GM12891 (cell line): ENCODE measurements at places on chromosomes 11 and 22.

GRCh38 chr11:131544591-131544990 is 174.2 kb downstream of the NTM start:
- no peak for DNase-seq

DNA sequence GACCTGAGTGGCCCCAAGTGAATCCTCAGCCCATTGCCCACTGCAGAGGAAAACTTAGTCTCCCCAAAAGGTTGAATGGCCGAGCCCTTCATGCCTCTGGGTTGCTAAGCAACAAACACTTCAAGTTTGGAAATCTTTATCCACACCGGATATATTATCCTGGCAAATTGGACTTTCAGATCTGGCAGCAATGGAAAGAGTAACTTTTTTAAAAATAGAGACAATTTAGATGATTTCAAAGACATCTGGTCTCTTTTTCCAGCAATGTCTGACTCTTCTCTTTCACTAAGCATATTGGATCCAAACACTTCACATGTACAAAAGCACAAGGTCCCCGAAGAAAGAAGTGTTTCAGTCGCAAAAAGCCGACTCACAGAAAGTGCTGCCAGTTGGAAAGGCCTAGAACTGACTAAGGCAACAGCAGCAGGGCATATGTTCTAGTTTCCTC is 505.3 kb downstream of the SOX6 start:
- no peak for DNase-seq

GRCh38 chr11:70192666-70193410 is 10.3 kb upstream of the FADD start:
- DNase-seq, result no peak

DNA sequence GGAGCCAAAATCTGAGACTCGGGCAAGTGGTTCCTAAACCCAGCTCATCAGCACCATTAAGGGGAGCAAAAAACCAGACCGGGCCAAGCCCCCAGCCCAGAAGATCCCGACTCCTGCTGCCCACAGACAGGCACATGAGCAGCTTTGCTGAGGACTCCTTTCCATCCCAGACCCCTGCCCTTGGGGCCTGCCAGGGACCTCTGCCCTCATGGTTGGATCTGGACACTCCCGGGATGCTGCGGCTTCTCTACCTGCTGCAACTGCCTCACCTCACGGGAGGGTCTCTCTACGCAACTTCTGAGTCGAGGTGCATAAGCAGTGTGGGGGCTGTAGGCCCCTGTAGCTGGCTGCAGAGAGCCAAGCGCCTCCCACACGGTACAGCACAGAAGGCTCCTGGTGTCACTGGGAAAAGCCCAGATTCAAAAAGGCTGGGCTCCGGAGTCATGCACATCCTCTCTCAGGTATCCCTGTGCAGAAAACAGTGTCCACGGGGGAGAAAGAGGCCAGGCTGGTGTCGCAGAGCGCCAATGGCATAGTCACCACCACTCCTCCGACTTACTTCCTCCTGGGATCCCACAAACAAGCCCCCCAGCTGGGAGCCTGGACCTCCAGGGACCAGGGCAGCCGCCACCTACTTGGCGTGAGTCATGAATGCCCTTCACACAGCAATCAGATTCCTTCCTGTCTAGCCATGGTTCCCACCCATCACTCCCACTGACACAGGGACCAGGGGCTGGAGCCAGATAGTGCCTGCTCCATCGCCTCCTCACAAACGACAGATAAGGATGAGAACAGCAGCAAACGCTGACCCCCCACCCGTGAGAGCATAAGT is 122.1 kb downstream of the BCR start:
- no peak for DNase-seq

DNA sequence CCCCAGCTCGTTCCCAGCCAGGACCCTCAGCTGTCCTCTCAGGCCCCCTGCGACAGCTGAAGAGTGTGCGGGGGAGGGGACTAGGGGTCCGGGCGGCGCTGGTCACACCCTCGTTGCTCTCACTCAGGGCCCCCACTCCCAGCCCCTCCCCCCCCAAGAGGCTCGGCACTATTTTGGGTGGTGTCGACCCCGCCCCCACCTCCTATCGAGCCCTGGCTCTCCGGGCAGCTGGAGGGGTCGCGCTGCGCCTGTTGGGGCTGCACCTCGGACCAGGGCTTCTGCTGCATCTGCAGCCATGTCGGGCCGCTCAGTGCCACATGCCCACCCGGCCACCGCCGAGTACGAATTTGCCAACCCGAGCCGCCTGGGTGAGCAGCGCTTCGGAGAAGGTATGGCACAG is at the start of gene HSPB2:
Gene HSPB2 (plus strand): TSS at position 200 of the 400 bp plus-strand sequence. CDS start 96 bp downstream, at position 296.
- no peak for DNase-seq

GRCh38 chr22:39409516-39410029 is 10.0 kb downstream of the TAB1 start:
- no peak for DNase-seq

DNA sequence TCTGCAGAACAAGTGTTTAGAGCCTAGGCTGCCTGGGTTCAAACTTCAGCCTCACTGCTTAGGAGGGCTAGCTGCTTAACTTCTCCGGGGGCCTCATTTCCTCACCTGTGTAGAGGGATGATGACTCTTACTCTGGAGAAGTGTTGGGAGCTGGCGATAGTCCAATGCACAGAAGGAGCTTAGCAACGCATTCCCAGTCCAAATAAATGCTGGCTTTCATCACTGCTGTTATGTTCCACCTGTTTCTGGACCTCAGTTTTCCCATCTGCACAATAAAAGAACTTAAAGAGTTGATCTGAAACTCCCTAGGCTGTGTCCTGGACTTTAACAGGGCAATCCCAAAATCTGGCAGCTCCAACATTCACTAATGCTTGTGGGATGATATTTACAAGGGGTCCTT is 337.8 kb downstream of the MIAT start:
- no peak for DNase-seq

GRCh38 chr11:116829525-116830183 is at the start of gene APOC3:
Gene APOC3, plus strand, starts transcription at chr11:116829907. Its CDS starts 676 bp downstream, at chr11:116830583.
- DNase-seq, result no peak

GRCh38 chr11:65817835-65818680 is 15.7 kb upstream of the SNX32 start:
- peak; percentile 95 for DNase-seq

- peak; percentile 61 for DNase-seq
These were observed at the start of gene CYTH4 for GRCh38 chr22:37282385-37282677. Gene CYTH4, plus strand, starts transcription at chr22:37282508. Its CDS starts 62 bp downstream, at chr22:37282570.

- DNase-seq, result no peak
These were observed 3.7 kb downstream of the SERPIND1 start for GRCh38 chr22:20777420-20778177.

GRCh38 chr11:125483592-125483991 is 12.5 kb downstream of the FEZ1 start:
- no peak for DNase-seq

DNA sequence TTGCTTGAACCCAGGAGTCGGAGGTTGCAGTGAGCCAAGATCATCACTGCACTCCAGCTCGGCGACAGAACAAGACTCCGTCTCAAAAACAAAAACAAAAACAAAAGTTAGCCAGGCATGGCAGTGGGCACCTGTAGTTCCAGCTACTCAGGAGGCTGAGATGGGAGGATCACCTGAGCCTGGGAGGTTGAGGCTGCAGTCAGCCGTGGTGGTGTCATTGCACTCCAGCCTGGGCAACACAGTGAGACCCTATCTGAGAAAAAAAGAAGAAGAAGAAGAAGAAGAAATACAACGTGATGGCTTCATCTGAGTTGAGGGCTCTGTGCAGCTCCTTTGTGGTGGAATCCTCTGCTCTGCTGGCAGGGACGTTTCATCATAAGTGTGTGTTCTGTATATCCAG is 10.0 kb upstream of the TNNT3 start:
- DNase-seq, result no peak

DNA sequence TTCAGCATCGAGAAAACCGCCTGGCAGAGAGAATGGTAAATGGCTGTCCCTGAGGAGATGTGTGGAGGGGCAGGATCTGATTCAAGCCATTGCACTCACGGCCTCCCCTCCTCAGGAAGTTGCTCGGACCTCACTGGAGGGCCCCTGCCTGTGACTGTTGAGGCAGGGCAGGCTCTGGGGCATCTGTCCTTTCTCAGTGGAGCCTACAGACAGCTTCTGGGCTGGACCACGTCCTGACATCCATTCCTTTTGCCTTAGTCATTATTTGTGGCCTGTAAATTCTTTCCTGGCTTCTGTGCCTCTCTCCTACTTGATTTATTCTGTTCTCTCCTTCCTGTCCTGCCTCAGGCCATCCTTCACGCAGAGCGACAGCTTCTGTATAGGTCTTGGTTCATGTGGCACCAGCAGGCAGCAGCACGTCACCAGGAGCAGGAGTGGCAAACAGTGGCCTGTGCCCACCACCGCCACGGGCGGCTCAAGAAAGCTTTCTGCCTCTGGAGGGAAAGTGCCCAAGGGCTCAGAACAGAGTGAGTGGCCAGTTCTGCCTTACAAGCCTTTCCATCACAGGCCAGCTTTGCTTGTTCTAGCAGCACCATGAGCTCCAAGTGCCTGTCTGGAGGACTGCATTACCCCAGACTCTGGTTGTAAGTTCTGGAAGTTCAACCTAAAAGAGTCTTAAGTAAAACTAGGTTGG is 59.6 kb downstream of the PISD start:
- DNase-seq, result no peak

DNA sequence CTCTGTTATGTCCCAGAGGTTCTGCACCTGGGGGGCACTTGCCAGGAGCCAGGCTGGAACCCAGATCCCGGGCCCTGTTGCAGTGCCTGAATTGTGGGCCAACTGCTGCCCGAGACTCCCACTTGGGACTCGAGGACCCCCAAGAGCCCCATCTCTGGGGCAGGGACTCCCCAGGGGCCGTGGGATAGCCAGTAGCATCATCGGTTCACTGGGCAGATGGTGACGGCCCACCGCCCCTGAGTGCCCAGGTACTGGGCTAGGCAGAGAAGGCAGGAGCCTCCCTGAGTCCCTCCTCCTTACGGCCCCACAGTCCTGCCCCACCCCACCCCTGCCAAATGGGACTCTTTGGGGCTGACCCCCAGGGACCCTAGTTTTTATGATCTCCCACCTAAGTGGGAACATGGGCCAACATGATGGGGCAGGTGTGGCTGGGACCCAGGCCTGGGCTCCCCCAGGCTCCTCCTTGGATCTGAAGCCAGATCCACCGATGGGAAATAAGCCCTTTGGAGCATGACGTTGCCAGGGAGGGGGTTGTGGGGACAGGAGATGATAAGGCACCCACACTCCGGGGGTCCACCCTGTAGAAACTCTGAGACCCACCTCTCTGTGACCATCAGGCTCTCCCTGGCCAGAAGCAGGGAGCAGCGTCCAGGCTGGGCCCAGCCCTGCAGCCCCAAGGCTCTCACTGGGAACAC is 94.5 kb upstream of the FGF3 start:
- no peak for DNase-seq

DNA sequence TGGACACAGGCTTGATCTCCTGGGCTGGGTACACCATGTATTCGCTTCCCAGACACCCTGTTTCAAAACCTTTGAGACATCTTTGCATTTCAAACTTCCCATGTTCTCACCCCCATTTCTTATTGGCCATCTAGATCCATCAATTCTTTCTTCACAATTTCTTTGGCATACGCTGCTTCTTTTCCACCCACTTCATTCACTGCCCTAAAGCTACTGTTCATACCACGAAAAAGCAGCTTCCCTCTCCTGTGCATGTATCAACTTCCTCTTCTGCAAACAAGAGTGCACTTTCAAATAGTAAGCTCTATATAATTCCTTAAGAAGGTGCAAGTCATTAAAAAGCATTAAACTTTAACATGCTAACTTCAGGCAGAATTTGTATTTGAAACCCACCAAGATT is 21.4 kb downstream of the UVRAG start:
- no peak for DNase-seq

DNA sequence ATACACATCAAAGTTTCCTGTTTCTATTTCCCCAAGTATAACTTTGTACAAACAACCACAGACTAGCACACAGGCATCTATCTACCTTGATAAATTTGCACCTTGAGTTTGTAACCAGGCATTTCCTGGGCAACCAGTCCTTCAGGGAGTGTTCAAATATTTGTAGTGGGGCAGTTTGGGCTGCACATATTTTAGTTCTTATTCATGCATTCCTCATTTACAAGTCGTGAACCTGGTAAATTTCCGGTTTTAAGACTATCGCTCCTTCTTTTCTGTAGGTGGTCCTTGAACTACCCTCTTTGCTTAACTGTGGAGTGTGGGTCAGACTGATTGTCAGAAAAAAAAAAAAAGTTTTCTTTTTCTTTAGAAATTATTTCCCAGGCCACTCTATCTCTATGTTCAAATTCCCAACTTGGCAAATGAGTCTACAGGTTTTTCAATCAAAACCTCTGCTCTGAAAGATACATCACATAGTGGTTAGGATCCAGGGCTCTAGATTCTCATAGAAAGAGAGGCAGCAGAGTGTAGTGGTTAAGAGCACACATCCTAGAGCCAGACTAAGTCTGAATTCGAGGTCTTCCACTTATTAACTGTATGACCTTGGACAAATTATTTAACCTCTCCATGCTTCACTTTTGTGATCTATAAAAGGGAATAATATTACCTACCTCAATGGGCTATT is 201.5 kb downstream of the SOX6 start:
- no peak for DNase-seq

DNA sequence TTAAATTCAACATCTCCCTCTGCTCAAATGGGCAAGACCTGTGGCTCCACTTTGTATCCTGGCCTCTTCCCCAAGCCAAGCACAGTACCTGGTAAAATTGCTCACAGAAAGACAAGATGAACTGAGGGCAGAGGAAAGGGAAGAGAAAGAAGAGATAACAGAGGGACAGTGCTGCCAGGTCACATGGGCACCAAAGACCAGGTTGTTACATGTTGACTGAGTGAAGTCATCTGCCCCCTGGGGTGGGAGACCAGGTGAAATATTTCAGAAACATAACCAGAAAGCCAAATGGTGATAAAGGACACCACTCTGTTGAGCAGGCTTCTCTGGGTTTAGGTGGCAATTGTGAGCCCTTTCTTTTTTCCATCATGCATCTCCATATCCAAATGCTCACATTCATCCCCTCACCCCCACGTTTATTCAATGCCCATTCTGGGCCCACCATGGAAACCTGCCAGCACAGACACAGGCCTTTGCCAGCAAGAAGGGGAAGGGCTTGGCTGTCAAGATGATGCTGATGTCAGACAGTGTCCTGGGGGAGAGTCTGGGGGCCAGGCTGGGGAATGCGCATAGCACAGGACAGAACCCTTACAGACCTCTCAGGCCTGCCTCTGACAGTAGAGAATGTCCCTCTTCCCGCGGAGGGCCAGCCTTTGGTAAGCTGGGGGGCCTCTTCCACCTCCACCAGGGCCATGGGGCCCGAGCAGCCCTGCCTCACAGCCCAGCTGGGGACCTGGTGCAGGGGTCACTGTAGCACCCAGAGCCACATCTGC is 51.6 kb downstream of the DGCR2 start:
- DNase-seq, result no peak

- DNase-seq, result no peak
These were observed 1152.1 kb downstream of the TBC1D22A start for GRCh38 chr22:47914481-47915097.
